ENCODE measurements at places on chromosomes 13 and 19.
A peak's percentile ranks its signal among the peaks of the same experiment; 100 is the strongest.

DNA sequence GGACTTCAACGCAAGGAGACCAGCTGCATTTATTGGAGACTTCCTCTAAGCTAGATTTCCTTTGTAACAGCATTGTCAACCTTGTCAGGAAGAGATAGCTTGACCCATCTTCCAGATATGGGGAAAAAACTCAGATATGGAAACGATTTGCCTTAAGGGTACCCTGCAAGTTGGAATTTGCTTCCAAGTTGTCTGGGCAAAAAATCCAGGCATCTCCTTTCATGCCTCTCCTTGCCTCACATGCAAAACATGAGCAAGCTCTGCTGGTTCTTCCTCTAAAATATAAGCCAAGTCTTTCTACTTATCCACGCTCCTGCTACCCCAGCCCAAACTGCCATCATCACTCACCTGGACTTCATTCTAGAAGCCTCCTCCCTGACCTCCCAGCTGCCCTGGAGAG is 6.4 kb upstream of the DNMT1 start:
- no peak for DNase-seq

DNA sequence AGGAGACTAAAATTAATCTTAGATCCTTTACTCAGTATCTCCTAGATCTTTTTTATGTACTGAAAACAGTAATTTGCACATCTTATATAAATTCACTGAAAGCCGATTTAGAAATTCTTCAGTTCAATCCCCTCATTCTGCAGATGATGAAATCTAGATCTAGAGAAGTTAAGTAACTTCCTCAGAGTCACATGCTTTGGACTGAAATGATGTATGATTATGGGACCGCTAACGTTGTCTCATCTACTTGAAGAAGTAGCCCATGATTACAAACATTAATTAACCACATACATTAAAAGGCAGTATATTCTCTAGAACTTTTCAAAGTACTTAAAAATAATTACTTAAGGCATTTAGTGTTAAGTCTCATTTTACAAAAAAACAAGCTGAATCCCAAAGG is 37.8 kb downstream of the ELF1 start:
- DNase-seq: no peak

DNA sequence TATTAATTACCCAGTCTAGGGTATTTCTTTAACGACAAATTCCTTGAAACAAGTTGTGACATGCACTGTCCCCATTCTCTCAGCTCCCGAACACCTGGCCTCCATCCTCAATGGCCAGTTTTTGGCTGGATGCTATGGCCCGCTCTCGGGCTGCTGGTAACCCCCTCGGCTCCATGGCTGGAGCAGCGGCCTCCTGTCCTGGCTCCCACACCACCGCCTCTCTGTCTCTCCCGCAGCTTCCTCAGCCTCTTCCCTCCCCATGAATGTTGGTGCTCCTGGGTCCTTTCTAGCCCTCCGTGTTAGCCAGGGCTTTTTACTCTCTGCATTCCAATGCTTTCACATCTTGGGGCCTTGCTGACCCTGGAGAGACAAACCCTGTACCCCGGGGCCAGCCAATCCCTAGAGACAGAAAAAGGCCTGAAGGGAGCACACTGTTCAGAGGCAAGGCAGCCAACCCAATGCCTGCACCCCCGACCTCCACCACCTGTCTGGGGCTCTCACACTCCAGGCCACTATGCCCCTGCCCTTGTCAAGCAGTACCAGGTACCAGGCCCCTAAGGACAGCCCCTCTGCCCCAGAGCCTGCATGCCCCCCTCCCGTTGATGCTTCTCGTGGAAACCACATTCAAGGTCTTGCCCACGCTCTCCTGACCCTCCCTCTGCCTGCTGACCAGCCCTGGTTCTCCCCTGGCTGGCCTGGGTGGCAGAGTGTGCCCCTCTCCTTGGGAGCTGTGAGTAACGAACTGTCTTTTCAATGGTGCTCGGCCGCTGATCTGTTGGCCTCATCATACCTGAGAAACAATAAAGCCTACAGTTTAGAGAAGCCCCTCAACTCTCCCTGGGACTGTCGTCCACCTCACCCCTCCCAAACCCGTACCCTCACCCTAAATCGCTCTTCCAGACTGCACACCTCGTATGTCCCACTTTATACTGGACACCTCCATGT is 86.9 kb upstream of the GPR183 start:
- no peak for DNase-seq

DNA sequence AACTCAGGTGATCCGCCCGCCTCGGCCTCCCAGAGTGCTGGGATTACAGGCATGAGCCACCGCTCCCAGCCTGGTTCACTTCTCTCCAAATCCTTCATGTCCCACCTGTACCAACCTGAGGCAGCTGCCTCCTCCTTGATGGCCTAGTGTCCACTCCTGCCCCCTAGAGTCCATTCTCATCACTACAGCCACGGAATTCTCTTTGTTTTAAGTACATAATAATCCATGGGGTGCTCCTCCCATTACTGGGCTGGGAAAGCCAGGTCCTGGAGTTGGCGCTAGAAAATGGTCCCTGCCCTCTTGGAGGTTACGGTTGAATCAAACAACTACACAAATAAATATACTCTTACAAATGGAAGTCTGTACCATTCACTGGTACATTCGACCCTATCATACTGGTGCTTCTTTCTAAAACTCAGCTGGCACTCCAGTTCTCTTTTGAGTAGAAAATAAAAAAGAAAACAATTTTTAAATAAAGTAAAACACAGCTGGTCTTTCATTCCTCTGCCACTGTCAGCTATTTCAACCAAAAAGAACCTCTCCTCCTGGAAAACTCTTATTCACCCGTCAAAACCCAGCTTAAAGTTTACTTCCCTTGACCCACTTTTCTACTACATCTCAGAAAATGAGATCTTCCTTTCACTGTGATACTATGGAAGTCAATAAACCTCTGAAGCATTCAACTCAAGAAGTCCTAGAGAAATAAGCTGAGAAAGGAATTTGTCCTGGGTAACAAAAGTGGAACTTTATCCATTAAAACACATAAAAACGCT is 22.4 kb upstream of the ARHGEF18 start:
- DNase-seq: no peak

- no peak for DNase-seq
These were observed 3.1 kb downstream of the KLF5 start for GRCh38 chr13:73061876-73062275.

DNA sequence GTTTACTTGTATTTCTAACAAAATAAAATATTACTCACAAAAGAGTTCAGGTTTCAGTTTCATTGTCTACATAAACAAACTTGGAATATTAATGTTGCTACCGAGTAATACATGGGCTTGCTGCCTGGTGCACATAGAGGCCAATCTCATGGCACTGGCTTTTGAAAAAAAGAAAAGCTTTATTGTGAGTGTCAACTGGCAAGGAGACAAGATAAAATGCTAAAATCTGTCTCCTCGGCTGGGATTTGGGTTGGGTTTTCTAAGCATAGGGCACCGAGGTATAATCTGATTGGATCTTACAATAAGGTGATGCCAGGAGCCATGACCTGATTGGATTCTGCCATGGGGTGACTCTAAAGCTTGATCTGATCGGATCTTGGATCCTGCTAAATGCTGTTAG is 1519.9 kb upstream of the MIR17HG start:
- DNase-seq: no peak

- peak; percentile 71 for DNase-seq
These were observed 162.1 kb upstream of the TMTC4 start for GRCh38 chr13:100836711-100837110.

DNA sequence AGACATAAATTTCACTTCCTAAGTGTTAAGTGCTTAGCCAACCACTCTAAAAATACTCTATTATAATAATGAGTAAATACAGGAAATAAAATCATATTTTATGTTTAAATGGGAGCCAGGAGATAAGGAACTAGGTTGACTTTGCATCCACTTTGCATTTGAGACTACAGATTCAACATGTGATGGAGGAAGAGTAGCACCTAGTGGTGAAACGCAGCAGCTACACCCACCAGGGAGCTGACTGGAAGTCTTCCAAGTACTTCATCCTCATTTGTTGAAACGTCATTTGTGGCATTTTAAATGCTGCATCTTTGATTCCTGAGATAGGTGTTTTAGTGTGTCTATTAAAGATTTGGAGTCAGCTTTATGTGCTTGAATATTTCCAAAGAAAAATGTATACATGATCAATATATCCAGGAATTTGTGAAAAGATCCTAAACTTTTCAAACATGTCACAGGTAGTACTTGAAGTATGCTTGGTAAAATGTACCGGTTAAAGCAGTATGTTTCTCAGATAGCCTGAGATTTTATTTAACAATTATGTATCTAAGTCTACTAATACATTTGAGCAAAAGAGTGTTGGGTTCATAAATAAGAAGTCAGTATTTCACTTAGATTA is 17.4 kb upstream of the KCTD12 start:
- DNase-seq: no peak

DNA sequence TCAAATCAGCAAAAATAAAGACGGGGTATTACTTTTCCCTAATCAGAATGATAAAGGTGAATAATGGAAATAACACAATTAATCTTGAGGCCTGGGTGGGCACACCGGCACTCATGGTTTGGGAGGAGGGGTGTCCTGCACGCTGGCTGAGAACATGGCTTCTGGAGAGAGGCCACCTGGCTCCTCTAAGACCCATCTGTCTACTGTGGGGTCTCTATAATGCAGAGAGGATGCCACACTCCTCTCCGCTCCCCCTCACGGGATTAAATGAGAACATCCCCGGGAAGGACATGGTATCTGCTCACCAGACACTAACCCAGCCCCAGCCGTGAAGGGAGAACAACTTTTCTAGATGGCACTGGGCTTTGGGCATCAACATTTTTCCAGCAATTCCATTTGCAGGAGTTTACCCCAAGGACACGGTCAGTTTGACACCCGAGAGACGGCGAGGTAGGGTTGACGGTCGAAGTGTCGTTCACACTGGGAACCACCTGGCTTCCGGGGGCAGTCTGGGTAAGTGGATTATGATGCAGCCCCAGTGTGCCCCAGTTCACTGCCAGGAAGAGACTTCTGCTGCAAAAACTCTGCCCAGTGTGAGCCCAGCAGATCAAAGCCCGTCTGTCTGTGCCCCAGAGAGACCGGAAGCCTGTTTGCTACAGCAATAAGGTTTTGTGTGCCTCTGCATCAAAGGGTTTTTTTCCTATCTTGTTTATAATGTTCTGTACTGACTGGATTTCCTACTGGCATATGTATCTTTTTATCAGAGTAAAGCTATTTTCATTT is 56.6 kb downstream of the CEBPG start:
- DNase-seq: no peak

- no peak for DNase-seq
These were observed 1.4 kb downstream of the ACTN4 start for GRCh38 chr19:38648769-38649304.

DNA sequence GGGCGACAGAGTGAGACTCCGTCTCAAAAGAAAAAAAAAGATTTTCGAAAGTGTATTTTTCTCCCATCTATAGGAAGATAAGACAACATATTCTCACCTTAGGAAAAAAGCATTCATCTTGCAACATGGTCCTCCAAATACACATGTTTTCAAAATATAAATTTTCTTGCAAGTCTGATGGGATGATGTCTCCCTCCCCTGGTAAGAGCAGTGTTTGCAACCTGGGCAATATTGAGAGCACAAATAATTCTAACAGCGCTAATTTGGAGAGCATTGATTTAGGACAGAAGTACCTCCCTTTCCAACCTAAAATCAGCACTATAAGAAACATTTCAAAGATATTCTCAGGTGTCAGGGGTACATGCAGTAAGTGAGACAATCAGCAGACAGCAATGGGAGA is 61.0 kb upstream of the SHISA2 start:
- DNase-seq: no peak

DNA sequence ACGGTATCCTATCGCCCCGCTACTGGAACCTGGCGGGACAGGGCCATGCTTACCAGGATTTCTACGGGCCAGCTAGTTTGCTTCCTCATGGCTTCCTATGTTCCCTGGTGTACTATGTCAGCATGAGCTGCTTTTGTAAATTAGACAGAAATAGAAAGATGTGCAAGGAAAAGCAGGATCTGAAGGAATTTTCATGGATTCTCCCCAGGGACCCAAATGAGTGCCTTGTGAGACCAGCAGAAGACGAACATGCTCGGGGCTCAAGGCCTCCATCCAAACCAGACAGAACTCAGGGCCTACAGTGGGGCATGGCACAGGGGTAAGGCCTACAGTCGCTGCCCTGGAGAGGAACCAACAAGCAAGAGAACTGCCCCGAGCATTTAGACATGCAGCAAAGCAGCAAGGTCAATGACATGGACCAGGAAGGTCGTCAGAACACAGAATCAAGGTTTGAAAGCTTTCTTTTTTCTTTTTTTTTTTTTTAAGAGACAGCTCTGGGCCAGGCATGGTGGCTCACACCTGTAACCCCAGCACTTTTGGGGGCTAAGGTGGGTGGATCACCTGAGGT is 17.3 kb downstream of the EPS15L1 start:
- DNase-seq: no peak

DNA sequence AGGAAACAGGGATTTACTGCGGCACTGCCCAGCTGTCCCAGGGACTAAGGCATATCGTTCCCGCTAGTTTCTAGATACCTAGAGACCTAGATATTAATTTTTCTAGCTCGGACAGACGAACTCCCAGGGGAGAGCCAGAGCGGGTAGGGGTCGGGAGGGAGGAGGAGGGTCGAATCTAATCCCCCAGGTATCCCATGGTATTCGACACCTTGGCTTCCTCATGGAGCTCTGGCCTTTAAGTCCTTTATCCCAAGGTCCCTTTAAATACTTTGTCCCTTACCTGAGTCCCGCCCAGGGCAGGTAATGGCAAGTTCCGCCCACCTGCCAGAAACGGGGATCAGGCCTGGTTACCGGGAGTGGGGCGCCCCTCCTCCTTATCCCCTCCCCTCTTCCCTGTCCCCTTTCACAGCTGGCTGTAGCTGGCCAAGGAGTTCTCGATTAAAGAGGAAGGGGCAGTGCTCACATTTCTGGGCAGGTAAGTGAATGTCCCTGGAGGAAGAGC is at the start of gene PRRG2:
Gene PRRG2, plus strand, starts transcription at position 310 of the 502 bp plus-strand sequence. CDS start 1,904 bp downstream, outside the sequence.
- DNase-seq: no peak

GRCh38 chr13:103883164-103883563 is 816.9 kb upstream of the SLC10A2 start:
- DNase-seq: peak; percentile 69

GRCh38 chr13:107743100-107743499 is 472.2 kb downstream of the LIG4 start:
- DNase-seq: no peak

- DNase-seq: no peak
These were observed 20.0 kb upstream of the ALOX5AP start for GRCh38 chr13:30715372-30715756.

DNA sequence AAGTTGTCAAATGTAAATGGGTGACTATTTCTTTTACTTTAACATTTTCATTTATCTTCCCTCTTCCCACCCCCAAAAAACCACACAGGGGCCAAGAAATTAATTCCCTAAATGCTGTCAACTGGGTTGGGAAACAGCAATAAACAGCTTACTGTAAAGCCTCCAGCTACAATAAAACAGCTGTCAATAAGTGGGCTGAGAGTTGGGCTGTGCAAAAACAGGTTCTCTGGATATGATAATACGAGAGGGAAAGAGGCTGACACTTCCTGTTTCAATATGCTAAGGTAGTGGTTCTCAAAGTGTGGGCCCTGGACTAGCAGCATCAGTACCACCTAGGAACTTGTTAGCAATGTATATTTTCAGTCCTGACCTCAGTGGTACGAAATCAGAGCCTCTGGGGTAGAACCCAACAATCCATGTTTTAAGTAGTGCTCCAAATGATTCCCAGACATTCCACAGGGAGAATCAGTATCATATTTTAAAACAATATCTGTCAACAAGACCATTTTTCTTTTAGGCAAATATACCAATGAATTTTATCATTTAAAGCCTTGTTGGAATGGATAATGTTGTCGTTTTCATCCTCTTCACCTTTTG is 8.4 kb downstream of the PCDH9 start:
- no peak for DNase-seq

- no peak for DNase-seq
These were observed 148.9 kb downstream of the ZNF737 start for GRCh38 chr19:20416661-20417060.

- DNase-seq: no peak
These were observed 37.7 kb downstream of the ARHGEF7 start for GRCh38 chr13:111152844-111153243.
